NCI-H2081 treated with DMSO at 0.1 percent for 48 hours (cell line): ENCODE measurements at places on chromosomes 3 and 15.

GRCh38 chr15:65796610-65797078 lies 4.6 kb upstream of the DENND4A start:
- DNase-seq = no peak

DNA sequence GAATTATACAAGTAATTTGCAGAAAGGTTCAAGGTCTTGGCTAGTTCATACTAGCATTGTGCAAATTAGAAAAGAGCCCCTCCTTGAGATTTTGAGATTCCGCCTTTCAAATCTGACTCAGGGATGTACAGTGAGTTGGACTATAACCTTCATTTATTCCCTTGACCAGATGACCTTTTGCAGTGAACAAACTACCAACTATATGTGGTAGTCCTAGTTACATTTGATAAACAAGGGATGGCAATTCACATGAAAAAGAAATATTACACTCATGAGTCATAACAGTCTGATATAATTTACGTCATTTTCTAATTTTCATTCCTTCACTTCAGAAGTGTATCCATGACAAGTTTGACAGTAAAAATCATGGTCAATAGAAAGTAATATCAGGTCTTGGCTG lies 860.4 kb downstream of the ROBO1 start:
- DNase-seq = no peak

- DNase-seq = no peak
Observed at GRCh38 chr3:69309814-69310213, 76.1 kb downstream of the FRMD4B start.

DNA sequence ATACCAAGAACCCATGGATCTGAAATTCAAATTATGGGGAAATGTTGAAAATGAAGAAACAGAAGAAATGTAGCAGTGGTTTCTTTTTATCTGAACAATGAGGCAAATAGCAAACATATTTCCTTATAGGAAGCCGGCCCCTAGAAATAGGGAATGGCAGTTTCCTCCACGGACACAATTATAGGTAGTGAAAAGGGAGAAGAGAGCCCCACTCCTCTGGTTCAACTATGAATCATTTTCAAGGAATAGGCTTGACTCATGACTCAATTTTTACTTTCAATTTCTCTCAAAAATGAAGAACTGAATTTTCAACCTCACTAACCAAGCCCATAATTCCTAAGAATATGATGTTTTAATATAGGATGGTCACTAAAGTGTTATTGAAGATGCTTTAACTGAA lies 243.1 kb downstream of the MECOM start:
- DNase-seq = no peak

GRCh38 chr15:94295275-94295674 lies 63.9 kb downstream of the MCTP2 start:
- DNase-seq = no peak

DNA sequence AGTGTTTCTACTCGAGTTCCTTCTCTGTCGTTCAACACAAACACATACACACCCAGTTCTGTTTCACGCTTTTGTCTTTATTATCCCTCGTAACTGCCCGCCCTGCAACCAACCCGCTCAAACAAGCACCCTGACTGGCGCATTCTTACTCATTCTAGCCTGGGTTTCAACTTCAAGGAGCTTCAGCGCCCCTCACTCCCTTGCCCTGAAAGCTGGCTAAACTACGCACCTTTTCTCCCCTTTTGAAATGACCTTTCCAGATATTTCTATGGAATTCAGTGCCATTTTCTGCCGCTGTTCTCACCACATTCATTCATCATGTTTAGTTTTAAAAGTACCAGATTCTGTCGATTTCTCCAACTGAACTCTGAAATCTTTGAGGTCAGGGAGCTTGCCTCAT lies 653 bp upstream of the MFSD1 start:
- no peak for DNase-seq

GRCh38 chr3:7074217-7074616 lies 213.3 kb downstream of the GRM7 start:
- no peak for DNase-seq
